ENCODE measurements at places on chromosomes 12 and 14.

DNA sequence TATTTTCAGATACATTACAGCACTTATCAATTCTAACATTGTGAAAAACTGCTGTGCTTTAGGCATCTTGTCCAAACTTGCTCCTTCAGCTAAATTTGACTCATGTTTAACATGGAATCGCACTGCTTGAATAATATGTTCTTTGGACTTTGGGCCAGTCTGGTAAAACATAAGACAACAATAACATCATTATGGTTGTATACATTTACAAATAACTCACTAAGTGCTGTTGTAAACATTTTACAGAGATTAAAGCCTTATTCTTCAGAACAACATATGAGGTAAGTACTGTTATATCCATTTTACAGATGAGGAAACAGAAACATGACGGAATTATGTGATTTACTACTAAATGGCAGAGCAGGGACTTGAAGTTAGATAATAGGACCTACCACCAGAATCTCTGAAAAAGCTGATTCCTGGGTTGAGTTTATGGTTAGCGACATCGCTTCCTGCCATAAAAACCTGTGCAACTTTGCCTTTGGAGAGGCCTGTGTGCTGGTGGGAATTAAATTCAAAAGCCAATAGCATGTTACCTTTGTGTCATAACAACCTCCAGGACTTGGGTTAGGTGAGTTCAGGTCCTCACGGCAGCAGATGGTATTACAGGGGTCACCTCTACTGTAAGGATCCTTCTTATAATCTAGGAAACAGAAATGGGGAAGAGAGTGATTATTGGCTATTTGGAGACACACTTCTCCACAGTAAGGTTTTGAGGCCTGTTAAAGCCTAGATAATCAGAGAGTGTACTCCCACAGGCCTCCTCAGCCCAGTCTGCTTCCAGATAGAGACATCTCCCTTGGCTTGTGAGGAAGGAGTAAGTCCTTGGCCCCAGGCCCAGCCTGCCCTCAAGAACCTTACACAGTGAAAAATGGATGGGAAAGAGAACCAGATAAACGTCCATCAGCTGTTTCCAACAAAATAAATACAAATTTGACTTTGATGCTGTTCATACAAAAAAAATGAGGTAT is 61.8 kb downstream of the PLBD1 start:
- no peak for DNase-seq

DNA sequence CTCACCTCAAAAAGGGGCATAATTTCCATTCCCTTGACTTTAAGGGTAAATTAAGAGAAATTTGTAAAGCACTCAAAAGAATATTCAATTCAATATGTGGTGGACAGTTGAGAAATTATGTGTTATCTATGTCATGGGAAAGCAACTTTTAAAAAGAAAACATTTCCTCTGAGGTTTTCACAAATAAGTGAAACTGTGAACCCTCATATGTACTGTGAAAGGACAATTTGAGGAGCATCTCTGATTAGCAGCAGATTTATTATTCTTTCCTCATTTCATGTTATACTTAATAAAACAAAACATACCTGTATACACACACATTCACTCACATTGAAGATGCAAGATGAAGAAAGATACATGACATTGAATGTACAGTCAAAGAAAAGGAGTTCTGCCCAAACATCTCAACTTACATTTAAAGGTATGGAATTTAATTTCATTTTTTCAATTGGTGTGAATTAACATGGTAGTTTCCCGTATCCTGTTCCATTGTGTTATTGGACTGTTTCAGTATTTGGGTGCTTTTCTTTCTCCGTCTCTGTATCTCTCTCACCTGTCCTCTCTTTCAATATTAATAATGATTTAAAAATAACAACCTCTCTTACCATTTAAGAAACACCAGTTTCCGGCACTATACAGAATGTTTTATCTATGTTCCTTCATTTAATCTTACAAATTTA is at the start of gene KLRF1:
TSS of gene KLRF1 (plus strand) at position 273 of the 680 bp plus-strand sequence. CDS start at position 337, 64 bp downstream.
- DNase-seq = no peak

- DNase-seq = no peak
Measured at GRCh38 chr14:45249856-45250575, 3.0 kb downstream of the MIS18BP1 start.

GRCh38 chr14:92780444-92781232 is 13.5 kb upstream of the GOLGA5 start:
- DNase-seq = no peak

GRCh38 chr12:100427078-100427477 is 46.6 kb upstream of the NR1H4 start:
- no peak for DNase-seq

DNA sequence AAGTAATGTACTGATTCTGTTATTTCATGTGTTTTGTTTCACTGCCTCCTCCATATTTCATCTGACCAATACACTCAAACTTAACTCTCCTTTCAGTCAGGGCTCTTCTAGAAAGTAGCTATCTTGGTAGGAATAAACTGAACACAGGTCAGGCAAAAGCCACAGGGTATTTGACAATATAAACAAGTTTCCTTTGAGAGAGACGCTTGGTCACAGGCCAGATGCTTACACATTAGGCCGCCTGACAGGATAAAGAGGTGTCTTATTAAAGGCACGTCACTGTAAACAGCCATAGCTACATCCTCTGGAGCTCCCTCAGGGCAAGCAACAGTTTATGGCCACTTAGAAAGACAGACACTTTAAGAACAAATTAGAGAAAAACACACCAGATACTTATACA is 607.5 kb downstream of the SLC6A15 start:
- DNase-seq = no peak

GRCh38 chr14:66444271-66444927 is 41.8 kb upstream of the CCDC196 start:
- no peak for DNase-seq

- no peak for DNase-seq
Measured at GRCh38 chr12:71686658-71687025, 760 bp downstream of the TMEM19 start.

DNA sequence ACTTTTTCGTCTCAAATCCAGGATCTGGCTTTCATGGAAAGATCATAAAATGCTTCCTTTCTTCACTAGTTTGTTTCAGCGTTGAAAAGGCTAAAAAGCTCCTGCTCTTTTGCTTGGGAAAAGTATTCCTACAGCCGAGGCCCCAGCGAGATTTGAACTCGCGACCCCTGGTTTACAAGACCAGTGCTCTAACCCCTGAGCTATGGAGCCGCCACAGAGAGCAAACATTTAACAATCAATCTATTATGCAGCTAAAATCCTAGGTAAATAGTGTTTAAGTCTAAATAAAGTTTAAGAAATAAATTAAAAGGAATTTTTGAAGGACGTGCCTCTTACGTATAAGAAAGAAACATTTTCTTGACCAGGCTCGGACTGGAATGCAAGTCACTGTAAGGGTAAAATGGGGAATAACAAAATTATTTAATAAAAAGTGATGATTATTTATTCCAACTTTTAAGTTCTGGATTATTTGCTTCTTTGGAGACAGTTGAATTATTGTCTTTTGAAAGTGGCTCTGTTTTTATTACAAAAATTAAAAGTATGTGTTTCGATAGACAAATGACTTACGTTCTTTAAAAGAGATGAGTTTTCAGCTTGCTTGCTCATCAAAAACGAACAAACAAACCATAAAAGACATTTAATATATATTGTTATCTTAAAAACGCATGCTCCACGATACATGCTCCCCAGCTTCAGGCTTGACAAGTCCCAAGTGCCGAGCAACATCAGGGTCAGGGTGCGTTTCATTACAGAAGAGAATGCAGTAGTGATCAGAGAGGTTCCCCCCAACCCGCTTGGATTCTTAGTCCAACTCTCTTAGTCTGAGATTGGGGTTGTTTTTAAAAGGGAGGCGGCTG is 10.2 kb downstream of the OR6S1 start:
- DNase-seq = no peak

GRCh38 chr12:68279227-68280054 is 26.0 kb upstream of the IL22 start:
- DNase-seq = no peak

Data from activated effector memory CD4-positive, alpha-beta T cell treated with Interleukin-2 at 50 U/mL for 16 hours (primary cell).